ENCODE measurements at places on chromosomes 12 and 14. TPM values are rescaled to one million over a fixed set of nuclear protein-coding genes. Genes with fewer than 3 reads are reported as not detected.

DNA sequence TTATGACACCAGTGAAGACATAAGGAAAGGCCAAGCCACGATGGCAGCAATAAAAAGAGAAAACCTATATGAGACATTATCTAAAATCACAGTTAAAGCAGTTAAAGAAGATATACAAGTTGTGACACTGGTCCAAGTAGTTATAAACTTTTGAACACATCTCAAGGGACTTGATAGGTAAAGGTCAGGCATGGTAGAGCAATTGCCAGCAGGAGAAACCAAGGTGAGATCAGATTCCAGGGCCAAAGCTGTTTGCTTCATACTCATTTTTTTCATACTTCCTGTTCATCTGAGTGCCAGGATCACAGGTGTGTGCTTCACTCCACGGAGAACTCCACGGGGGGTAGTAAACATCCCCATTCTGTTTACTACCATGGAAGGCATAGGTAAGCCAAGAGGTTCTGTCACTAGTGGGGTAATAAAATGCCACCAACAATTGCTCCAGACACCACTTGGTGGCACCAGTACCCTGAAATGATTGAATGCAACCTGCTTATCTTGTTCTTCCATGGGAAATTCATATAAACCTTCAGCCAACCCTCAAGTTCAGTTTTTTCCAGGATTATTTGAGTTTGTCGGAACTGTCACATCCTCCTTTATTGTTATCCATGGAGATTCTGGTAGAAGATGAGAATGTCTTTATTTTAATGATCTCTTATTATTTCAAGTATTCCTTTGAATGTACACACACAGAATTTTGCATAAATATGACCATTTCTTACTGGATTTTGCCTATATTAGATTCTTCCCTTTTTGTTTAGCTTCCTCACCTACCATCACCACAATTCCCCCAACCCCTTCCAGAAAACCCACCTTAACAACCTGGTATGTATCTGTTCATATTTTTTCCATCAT, 59.2 kb upstream of the TSPAN8 start:
- DNase-seq, result peak; percentile 12

C12orf50 gene
- not detected for total RNA-seq

CDCA3 gene
- total RNA-seq, result 110 TPM

DNA sequence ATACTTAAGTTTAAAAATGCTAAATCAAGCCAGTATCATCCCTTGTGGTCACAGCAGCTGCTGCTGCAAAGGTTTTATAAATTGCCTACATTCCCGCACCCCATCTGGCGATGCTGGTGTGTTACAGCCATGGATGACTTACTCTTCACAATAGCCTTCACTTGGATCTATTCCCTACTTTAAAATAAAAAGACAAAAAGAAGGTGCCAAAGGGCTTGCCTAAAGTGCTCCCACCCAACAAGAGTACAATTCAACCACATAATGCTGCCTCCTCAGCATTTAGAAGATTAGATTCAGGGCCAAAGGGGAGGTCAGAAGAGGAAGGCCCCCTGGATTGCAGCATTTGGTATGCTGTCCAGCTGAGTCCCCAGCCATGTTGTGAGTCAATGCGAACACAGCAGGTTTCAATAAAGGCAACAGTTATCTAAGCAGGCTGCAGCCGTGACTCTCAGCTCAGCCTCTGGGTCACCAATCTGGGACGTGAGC, 176.1 kb downstream of the DAD1 start:
- DNase-seq, result peak; percentile 13

- DNase-seq, result no peak
These were observed 6.7 kb downstream of the C12orf54 start for GRCh38 chr12:48489012-48489411.

DNA sequence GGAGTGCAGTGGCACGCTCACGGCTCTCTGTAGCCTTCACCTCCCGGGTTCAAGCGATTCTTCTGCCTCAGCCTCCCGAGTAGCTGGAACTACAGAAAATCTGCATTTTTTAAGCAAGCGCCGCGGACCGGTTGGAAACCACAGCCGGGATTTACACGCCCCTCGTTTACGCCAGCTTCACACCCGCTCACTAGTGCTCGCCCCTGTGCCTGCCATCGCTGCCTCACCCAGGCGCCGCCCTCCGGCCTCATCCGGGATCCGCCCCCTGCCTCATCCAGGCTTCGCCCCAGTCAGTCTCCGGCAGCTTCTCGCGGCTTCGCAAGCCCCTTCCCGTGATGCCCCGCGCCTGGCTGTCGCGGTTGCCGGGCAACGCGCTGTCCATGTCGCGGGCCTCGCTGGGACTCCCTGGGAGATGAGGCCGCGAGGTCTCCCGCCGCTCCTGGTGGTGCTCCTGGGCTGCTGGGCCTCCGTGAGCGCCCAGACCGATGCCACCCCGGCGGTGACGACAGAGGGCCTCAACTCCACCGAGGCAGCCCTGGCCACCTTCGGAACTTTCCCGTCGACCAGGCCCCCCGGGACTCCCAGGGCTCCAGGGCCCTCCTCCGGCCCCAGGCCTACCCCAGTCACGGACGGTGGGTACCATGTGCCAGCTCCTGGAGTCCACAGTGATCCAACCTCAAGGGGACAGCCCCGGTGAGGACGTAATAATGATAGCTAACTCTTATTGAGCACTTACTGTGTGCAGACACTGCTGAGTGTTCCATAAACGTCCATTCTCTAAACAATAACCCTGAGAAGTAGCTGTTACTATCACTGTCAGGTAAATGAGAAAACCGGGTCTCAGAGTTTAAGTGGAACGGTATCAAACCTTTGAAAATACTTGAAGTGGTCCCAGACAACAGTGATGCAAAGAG, at the start of gene TCTN1:
Gene TCTN1 (plus strand): TSS at position 359 of the 914 bp plus-strand sequence. CDS start 54 bp downstream, at position 413.
- peak; percentile 98 for DNase-seq

- no peak for DNase-seq
These were observed 87.9 kb upstream of the METAP2 start for GRCh38 chr12:95386051-95386450.

DNA sequence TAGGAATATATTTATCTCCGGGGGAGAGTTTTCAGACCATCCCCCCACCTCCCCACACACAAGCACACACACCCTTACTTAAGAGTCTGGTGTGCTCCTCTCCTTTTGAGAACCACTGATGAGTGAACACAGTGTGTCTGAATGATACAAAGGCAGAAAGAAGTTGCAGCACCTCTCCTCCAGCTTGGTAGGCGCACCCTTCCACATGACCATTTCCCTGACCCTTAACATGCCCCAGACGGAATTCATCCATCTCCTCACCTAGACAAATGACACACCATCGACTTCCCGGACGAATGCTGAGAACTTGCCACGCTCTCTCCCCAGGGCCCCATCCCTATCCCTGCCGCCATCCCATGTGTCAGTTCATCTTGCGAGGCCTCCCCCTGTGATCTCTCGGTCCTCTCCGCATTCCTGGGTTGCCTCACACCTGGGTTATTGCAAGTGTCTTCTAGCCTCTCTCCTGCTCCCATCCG, 3.9 kb downstream of the TNFRSF1A start:
- no peak for DNase-seq

MYH6 gene
- total RNA-seq, result not detected

DNA sequence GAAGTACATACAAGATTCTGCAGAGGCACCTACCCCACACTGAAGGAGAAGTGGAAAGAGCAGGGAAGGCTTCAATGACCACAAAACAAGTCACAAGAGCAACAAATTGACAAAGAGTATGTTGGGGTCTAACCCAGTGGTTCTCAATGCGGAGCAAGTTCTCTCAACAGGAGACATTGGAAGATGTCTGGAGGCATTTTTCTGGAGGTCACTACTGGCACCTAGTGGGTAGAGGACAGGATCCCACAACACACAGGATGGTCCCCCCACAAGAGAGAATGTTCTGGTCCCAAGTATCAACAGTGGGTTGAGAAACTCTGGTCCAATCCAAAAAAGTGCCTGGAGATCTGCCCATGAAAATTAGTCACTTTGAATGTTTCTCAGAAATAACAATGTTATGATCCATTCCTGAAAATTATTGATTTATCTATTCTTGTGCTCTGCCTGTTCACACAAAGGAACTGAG, 3.4 kb downstream of the SSH1 start:
- DNase-seq, result peak; percentile 55

NGB gene
- total RNA-seq, result not detected

DNA sequence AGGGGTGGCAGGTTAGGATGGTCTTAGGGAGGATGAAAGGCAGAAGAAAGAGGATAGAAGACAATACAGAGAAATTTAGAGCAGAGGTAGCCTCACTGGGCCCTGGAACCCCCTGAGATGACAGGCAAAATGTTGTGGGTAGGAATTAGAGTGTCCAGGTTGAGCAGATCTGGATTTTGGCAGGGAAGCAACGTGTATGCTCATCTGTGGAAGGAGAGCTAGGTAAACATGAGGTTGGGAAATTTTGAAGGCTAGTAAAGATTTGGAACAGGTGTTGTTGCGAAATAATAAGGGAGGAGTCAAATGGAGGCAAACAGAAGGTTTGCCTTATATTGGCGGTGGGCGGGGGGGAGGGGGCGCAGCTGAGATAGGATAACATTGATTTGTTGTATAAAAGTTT, 5.3 kb downstream of the HSD17B6 start:
- no peak for DNase-seq

GRCh38 chr12:109482894-109483293, 5.5 kb downstream of the UBE3B start:
- DNase-seq, result no peak

DNA sequence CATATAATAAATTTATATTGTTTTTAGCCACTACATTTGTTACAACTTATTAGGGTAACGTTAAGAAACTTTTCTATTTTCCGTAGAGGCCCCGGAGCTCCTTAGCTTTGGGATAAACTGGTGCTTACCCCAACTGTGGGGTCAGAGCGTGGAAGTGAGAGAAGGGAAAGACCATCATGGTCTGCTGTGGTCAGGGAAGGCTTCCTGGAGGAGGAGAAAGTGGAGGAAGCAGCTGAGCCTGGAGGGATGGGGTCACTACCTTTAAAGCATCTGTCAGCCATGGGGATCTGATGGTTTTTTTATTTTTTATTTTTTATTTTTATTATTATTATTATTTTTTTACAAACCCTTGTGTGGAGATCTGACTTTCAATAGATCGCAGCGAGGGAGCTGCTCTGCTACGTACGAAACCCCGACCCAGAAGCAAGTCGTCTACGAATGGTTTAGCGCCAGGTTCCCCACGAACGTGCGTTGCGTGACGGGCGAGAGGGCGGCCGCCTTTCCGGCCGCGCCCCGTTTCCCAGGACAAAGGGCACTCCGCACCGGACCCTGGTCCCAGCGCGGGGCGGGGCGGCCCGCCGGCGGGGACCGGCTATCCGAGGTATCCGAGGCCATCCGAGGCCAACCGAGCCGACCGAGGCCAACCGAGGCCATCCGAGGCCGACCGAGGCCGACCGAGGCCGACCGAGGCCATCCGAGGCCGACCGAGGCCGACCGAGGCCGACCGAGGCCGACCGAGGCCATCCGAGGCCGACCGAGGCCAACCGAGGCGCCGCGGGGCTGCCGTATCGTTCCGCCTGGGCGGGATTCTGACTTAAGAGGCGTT, 1101.2 kb upstream of the TMEM132C start:
- DNase-seq, result peak; percentile 88

MYF6 gene
- total RNA-seq, result 0.07 TPM

B4GALNT3 gene
- total RNA-seq, result 0.30 TPM

GRCh38 chr12:112837629-112838197, 46.2 kb downstream of the RPH3A start:
- no peak for DNase-seq

DNA sequence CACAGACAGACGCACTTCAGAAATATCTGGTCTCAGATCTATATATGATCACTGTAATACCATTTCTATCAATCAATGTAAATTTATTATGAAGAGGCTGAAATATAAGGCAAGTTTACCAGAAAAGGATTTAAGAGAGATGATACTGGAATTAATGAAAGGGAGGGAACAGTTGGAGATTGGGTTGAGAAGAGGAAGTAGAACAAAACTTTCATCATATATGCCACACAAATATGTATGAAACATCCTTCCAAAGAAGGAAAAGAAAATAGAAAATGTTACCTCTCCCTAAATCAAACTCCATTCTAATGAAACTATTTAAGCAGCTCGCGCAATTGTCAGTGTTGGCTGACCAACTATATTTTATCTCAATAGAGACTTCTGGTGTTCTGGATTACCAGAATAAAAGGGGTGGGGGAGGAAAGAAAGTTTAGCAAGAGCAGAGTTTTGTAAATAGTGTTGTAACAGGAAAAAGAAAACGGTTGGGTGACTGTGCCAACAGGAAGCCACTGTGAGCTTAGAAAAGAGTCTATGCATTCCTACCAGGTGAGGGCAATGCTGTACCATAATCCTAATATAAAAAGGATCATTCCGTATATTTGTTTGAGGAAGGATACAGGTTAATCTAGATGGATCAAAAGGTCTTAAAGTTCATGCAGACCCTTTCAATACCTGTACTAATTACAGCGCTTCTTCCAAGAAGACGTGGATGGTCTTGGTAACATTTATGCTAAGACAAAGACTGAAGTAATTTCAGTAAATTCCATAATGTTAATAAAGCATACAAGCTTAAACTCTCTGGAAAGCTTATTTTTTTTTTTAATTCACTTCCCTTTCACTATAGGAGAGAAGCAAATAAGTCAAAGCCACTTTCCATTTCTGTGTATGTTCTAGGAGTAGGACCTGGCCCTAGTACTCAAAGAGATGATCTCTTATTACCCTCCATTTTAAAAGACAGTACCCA, 14.5 kb upstream of the LLPH start:
- no peak for DNase-seq

ZC3H10 gene
- total RNA-seq, result 3.5 TPM

SLC22A17 gene
- 6.1 TPM for total RNA-seq

- DNase-seq, result no peak
These were observed 12.8 kb downstream of the RITA1 start for GRCh38 chr12:113198296-113198695.

DNA sequence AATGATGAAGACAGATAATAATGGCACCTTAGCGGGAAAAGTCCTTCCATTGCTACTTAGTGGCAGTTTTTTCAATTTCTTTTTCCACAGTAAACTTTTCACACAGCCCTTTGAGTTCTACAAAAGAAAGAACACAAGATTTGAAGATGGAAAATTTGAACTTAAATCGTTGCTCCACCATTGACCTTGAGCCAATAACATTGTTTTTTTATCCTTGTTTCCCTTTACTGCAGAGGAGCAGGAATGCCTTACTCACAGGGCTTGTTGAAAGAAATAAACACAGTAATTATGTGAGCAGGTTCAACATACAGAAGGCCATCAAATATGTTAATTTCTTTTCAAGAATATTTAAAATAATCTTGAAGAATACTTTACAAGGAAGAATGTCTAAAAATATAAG, 181.5 kb upstream of the KRR1 start:
- DNase-seq, result no peak

P2RX2 gene
- total RNA-seq, result not detected

CLEC9A gene
- not detected for total RNA-seq

DNA sequence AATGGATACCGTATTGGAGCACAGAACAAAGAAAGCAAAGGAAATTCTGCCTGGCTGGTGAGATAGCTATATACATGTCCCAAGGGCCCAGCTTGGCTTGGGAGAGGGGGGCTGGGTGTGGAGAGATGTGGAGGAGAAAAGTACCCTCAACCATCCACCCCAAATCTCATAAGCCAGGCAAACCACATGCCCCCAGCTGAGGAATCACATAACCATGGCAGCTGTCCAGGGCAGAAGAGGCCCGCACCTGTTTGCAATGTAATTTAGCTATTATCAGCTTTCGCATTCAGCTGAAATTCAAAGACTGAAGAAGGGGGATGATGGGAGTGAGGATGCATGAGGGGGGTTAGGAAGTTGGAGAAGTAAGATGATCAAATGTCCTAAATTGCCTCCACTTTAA, 196.1 kb downstream of the TBX5 start:
- no peak for DNase-seq

CAPZA3 gene
- total RNA-seq, result not detected

GRCh38 chr14:100410056-100410565, 87.0 kb downstream of the SLC25A47 start:
- no peak for DNase-seq
